Islet precursor cell (in vitro differentiated cells): ENCODE measurements at places on chromosomes 1 and 21.

DNA sequence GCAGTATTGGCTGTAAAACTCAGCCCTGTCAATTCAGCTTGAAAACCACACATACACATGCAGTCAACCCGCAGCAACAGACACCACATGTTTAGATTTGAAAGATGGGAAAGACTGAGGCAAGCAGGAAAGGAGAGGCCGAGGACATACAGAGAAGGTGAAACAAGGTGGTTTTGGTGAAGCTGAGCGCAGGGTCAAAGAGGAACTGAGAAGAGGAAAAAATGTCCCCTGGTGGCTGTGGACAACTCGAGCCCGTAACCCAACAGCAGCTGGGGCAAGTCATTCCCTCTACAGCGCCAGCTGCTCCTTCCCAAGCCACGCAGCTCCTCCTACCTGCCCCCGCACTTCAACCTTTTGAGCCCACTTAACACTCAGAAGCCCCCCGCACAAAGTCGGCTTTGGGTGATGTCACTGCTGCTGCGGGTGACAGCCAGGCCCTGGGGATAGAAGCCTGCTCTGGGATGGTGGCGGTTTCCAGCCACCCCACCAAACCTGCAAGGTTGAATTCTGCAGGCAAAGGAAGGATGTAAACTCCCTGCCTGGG lies 63.0 kb downstream of the KCNN3 start:
- no peak for DNase-seq

- DNase-seq: no peak
These were observed 15.0 kb downstream of the BTG3 start for GRCh38 chr21:17597680-17598079.

- no peak for DNase-seq
These were observed 21.1 kb downstream of the ESRRG start for GRCh38 chr1:216702170-216702569.

- no peak for DNase-seq
These were observed 14.7 kb upstream of the C1QA start for GRCh38 chr1:22621761-22622160.

DNA sequence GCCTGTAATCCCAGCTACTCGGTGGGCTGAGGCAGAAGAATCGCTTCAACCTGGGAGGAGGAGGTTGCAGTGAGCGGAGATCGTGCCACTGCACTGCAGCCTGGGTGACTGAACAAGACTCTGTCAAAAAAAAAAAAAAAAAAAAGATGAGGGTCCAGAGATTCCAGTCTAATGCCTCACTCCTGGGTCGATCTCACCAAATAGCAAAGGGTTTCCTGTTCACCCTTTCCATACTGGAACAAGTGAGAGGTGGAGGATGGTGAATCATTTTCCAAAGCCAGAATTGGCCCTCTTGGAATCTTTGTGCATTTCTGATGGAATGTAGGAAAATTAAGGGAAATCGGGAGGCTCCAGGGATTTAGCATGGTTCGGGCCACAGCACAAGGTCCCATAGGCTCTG lies 58.1 kb upstream of the ZNF648 start:
- DNase-seq: no peak

DNA sequence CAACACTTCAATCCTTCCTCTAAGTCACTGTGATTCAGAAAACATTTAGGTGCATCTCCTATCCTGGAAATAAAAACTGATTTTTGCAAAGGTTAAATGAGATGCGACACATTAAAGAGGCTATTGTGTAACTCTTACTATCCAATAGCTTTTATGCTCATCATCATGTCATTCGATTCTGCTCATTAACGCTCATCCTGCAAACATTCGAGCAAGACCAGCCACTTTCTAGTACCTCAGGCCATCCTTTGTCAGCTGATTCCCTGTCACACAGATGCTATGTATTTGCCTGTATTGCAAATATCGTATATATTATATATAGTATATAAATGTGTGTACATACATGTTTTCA lies 131.6 kb downstream of the TLR5 start:
- DNase-seq: no peak

DNA sequence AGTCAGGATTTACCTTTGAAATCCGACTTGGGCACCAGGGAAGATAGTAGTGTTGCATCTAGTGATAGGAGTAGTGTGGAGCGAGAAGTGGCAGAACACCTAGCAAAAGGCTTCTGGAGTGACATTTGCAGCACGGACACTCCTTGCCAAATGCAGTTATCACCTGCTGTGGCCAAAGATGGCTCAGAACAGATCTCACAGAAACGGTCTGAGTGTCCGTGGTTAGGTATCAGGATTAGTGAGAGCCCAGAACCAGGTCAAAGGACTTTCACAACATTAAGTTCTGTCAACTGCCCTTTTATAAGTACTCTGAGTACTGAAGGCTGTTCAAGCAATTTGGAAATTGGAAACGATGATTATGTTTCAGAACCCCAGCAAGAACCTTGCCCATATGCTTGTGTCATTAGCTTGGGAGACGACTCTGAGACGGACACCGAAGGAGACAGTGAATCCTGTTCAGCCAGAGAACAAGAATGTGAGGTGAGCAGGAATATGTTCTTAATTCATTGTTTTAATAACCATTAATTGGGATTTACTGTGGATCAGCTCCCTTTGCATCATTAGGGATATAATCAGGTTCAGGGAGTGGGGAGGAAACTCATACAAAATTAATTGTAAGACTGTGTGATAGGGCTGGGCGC lies 28.3 kb downstream of the BACH1 start:
- no peak for DNase-seq

- no peak for DNase-seq
These were observed 24.1 kb downstream of the SLC45A3 start for GRCh38 chr1:205656236-205656635.

- no peak for DNase-seq
These were observed 27.0 kb upstream of the PEX10 start for GRCh38 chr1:2439369-2439768.

DNA sequence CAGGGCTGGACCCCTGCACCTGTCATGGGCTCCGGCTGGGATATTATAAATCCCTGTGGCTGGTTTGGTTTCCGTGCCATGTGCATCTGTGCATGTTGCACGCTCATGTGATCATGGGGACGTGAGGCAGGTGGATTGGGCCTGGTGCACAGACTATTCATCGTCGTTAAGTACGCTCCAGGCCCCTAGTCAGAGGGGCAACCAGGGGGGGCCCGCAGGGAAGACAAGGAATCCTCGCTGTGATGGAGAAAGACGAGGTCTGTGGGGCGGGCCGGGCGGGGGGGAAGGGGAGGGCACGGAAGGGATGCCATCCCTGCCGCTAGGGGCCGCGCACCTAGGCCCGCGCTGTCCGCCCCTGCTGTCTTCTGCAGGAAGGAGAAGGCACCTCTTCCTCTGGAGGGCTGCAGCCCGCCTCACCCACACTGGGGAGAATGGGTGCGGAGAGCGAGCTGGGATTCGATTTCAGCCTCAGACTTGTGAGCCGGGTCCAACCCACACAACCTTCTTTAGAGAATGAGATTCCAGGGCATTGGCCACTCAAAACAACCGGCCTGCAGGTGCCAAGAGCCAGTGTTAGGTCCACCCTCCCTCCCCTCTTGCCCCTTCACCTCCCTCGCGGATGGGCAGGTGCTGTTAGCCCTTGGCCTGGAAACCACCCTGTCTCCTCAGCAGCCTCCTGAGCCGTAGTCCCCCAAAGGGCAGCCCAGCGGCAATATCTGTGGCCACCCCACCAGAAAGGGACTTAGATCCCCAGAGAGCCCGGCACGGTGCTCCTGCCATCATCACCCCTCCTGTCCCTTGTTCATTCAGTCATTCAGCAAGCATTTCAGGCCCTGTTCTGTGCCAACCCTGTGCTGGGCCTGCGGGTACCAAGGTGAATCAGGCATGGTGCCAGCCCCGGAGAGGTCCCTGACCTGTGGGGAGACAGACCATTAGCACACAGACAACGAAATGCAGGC lies 950 bp upstream of the LRP8 start:
- DNase-seq: peak; percentile 76

GRCh38 chr1:168344517-168344916 lies 63.8 kb downstream of the TBX19 start:
- no peak for DNase-seq

- DNase-seq: no peak
These were observed 101.5 kb downstream of the PLA2G4A start for GRCh38 chr1:186930238-186930637.

DNA sequence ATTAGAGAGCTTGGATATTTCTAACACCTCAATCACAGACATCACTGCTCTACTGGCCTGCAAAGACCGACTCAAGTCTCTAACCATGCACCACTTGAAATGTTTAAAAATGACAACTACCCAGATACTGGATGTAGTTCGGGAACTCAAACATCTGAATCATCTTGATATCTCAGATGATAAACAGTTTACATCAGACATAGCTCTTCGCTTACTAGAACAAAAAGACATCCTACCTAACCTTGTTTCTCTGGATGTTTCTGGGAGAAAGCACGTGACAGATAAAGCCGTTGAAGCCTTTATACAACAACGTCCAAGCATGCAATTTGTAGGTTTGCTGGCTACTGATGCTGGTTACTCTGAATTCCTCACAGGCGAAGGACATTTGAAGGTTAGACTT lies 45.1 kb downstream of the ZYG11B start:
- DNase-seq: no peak

GRCh38 chr1:86798608-86799291 lies 94.4 kb downstream of the SH3GLB1 start:
- no peak for DNase-seq

DNA sequence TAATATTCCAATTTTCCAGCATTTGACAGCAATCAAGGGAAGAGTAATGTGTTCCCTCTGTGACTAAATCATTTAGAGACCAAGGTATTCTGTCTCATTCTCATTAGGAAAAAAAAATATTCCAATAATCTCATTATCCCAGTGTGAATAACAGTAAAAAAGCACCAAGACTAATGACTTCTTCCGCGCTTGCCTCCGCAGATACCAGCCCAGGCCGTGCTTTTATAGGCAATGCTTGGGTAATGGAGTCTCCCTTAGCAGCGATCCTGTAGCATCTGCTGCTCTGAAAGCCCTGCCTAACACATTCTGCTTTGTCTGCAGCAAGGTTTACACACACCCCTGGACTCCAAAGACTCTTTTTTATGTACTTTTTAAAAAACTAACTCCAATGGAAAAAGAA lies 470.0 kb upstream of the CAMK1G start:
- no peak for DNase-seq

DNA sequence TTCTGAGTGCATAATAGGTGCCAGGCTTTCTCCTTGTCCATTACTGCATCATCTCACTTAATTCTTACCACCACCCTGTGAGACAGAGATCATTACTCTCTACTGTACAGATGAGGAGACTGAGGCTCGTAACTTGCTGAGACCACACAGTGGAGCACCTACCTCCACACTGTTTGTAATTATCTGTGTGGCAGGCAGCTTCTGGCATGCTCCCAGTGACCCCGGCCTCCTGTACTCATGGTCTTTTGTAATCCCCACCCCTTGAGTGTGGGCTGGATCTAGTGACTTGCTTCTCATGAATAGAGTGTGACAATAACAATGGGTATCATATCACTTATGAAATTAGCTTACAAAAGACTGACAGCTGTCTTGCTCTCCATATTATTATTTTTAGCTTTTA lies 407.3 kb downstream of the MATN1 start:
- peak; percentile 12 for DNase-seq

GRCh38 chr1:75124510-75124909 lies 9.7 kb upstream of the LHX8 start:
- DNase-seq: peak; percentile 81

GRCh38 chr1:100455478-100456072 lies 82.4 kb upstream of the GPR88 start:
- DNase-seq: no peak

DNA sequence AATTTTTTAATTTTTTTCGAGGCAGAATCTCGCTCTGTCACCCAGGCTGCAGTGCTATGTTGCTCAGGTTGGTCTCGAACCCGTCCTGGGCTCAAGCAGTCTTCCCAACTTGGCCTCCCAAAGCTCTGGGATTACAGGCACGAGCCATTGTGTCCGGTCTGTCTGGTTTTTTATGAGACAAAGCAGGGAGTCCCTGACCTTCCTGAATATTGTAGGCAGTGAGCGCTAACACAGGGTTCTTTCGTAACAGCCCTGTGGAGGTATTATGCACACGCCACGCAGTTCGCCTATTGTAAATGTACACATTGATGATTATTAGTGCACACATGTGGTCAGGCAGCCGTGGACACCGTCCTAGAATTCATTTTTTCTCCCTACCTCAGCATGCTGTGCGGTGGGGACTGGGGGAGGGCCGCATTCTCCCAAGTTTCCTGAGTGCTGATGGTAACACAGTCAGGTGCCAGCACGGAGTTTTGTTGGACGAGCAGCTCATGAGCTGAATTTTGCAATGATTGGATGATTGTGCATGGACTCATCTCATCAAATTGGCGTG lies 19.6 kb downstream of the SPSB1 start:
- DNase-seq: no peak

DNA sequence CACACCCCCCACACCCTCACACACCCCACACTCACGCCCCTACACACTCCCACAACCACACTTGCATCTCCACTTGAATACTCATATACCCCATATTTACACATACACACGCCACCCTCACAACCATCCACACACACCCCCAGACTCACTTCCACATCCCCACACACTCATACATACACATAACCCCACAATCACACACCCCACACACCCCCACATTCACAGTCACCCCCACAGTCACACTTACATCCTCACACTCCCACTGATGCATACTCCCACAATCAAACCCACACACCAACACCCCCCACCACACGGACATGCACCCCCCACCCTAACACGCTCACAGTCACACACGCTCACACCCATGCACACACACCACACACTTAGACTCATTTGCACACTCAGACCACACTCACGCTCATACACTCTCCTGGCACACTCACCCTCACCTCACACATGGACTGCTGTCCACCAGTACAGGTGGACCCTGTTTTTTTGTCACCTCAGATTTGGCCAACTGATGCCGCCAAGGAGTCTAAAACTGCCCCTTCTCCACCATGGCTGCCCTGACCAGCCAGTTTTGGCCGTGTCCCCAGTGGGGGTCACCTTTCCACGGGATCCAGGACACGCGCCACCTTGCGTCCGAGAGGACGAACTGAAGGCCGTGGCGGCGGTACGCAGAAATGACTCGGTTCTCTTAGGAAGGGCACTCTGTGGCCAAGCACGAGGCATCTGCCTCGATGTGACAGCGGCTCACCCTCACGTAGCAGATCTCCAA lies 45.3 kb upstream of the EDN2 start:
- no peak for DNase-seq

GRCh38 chr1:67552336-67552759 lies 122.1 kb upstream of the SERBP1 start:
- peak; percentile 81 for DNase-seq
